ENCODE measurements at places on chromosomes 2 and 18. TPM values are rescaled to one million over a fixed set of nuclear protein-coding genes. Genes with fewer than 3 reads are reported as not detected.

GRCh38 chr2:71715241-71715750, 261.9 kb downstream of the DYSF start:
- DNase-seq = no peak

DNA sequence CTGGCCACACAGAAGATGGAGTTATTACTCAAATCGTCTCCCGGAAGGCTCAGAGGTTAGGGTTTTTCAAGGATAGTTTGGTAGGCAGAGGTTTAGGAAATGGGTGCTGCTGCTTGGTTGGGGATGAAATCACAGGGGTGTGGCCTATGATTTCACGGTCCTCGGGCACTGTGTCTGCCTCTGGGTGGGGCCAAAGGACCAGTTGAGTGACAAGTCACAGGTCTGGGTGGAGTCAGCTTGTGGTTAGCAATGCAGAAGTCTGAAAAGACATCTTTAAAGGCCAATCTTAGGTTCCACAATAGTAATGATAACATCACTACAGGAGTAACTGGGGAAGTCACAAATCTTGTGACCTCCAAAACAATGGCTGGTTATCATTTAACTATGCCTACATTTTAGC, 387.8 kb downstream of the ZNF521 start:
- peak; percentile 23 for DNase-seq

DNA sequence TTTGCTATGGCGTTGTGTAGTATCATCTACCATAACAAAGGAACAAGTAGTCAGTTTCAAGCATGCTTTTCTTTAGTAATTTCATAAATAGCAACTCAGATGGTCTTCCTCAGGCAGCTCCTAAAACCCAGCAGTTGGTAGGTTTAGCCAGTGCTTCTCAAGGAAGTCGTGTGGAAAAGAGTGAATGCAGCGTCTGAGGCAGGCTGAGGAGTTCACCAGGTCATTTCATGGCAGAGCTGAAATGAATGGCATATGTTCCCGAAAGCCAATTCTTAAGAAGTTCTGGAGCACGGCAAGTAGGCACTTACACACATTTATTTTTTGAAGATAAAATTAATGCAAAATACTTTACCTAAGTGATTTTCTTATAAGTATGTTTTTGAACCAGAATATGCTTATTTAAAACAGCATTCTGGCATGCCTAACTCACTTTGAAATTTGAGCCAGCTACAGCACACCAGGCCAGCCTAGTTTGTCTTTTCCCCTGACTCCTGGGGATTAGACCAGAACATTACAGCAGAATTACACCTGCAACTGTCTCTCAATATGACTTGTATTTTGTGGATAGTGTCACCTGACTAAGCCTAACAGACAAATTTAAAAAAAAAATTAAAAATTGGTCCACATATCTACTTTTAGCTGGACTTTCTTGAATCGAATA, 62.2 kb downstream of the OSBPL6 start:
- DNase-seq = no peak

DNA sequence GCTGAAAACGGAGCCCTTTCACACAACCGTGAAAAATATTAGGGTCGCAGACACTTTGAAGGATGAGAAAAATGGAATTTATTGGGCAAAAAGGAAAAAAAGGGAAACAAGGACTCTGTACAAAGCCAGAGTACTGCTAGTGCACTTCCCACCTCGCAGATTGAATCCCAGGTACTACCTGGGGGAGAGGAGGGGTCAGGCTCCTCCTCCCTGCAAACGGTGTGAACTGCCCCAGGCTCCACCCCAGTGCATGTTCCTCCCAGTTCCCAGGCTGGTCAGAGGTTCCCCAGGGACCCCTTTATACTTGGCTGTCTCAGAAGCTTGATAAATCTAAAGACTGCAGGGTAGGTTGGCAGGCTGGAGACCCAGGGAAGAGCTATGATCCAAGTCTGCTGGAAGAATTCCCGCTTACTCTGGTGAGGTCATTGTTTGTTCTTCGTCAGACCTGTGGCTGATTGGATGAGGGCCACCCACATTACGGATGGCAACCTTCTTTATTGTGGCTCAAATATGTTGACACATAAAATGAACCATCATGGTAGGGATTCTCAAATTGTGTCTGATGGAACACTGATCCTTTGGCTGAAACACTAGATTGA, 290.4 kb upstream of the POU3F3 start:
- DNase-seq = no peak

DNA sequence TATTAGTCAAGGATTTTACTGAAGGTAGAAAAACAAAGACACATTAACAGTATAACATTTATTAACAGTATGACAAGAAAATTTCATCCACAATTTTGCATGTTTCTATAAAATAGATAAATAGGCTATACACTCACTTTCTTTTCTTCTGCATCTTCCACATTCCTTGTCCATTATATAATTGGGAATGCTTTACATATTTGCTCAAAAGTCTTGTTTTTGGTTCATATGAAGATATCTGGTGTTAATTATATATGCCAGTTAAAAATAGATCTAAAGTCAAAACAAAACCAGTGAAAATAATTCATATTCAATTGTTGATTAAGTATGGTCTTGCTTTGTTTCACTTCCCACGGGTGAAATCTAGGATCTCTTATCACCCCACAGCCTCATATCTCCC, 53.4 kb downstream of the SERPINB7 start:
- DNase-seq = no peak

DNA sequence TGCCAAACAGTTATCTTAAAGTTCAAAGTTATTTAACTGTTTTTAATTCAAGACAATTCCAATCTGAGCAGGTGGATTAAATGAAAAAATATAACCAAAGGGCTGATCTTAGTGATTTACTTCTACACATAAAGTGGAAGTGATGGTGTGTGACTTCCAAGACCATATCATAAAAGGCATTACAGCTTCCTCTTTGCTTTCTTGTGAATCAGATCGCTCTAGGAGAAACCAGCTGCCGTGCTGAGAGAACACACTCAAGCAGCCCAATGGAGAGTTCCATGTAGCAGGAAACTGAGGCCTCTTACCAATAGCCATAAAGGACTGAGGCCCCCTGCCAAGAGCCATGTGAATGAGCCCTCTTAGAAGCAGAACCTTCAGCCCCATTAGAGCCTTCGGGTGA, 197.4 kb downstream of the NBAS start:
- DNase-seq = no peak

DNA sequence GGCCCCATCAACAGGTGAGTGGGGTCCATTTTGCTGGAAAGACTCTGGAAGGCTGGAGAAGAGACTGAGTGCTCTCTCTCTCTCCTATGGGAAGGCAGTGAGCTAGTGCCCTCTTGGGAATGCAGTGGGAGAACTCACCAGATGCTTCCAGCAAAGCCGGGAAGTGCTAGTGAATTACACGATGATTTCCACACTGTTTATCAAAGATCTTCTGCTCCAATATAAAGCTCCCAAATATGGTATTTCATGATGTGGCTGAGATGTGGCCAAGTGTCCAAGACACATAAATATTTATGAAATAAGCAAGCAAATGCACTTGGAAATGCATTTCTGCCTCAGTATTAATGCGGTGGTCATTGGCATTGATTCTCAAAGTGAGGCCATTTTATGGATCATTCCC, 135.9 kb downstream of the VAPA start:
- no peak for DNase-seq

GRCh38 chr18:77100751-77101355, 31.7 kb downstream of the MBP start:
- peak; percentile 73 for DNase-seq

GRCh38 chr18:34840256-34840826, 130.2 kb downstream of the DTNA start:
- DNase-seq = no peak

DNA sequence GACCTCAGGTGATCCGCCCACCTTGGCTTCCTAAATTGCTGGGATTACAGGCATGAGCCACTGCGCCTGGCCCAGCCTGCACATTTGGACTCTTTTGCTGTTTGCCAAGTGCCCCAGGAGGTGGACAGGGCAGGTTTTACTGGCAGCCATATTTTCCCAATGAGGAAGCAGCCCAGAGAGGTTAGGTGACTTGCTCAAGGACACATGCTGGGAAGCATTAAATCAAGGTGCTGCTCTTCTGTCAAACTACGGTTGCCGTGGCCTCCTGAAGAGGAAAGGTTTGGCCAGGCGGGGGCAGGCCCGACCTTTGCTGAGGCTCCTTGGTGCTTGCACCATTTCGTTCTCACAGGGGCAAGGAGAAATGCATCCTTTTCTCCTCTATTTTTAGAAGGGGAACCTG, 44.0 kb downstream of the DNMT3A start:
- DNase-seq = no peak

- peak; percentile 100 for DNase-seq
These were observed 74.6 kb downstream of the ARL4C start for GRCh38 chr2:234422273-234422732.

- no peak for DNase-seq
These were observed 23.3 kb downstream of the ARMC9 start for GRCh38 chr2:231221761-231222160.

- peak; percentile 26 for DNase-seq
These were observed 25.7 kb upstream of the COX7A2L start for GRCh38 chr2:42386682-42387081.

GRCh38 chr2:127194447-127194846, 25.7 kb downstream of the CYP27C1 start:
- no peak for DNase-seq

GRCh38 chr2:168470320-168471162, 14.5 kb downstream of the CERS6 start:
- no peak for DNase-seq

GRCh38 chr2:203710226-203710625, 3.8 kb downstream of the CD28 start:
- DNase-seq = no peak

DNA sequence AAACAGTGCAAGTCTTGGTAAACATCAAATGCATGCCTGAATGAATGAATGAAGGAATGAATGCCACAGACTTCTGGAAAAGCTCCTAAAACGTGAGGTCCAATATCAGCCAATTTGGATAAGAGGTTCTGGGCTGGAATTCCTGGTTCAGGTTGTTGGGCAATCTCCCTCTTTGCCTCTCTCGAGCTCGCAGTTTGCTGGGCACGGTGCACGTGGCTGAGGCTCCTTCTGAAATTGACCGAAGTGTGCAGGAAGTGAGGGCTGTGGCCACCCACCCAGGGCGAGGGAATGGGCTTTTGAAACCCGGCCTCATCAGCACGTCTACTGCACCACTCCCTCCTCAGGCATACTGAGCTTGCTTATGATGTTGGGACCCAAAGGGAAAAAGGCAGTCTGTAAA, 288.8 kb upstream of the HS6ST1 start:
- DNase-seq = no peak

DNA sequence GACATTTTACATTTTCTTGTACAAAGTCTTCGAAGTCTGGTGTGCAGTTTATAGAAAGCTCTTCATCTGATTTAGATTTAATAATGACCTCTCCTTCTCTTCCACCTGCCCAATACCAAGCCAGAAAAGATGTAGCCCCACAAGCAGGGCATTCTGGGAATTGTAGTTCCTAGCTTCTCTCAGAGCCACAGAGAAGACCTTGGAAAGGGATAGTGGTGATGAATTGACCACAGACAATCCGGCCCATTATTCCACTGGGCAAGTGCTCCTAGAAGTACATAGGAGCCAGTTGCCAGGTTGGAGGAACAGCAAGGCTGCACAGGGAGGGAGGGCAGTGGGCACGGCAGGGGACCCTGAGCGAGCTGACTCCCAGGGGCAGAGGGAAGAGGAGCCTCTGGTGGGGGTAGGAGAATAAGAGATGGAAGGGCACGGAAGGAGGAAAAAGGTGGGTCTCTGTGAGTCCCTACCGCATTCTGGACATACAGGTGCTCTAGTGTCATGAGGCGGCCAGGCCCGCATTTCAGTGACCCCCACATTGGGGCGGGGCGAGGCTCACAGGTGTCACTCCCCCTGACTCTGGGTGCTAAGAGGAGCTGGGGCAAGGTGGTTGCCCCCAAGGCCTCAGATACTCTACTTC, 152.5 kb upstream of the HAAO start:
- peak; percentile 38 for DNase-seq

DNA sequence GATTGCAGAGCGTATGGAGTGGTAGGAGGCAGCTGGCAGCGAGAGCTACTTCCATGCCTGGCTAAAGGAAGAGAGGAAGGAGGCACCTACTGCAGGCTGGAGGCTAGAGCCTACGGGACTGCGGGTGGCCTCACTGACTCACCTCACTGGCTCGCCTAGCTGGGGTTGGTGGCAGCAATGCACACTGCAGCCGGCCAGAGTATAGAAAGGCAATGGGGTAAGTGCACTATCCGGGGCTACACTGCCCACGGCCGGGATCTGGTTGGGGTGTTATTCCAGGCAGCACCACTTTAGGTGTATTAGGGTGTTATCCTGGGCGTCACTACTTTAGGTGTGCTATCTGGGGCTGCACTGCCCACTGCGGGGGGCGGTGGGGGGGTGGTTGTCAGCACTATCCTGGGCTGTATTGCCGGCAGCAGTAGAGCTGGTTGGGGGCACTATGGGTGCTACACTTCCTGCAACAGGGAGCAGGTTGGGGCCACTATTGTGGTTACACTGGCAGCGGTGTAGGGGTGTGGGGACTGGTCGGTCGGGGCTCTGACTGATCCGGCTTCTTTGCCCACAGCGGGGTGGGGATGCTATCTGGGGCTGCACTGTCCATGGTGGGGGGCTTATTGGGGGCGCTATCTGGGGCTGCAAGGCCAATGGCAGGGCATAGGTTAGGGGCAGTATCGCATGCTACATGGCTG, 33.3 kb upstream of the ANKRD62 start:
- DNase-seq = no peak

GRCh38 chr2:204899983-204900382, 354.7 kb downstream of the PARD3B start:
- DNase-seq = no peak

DNA sequence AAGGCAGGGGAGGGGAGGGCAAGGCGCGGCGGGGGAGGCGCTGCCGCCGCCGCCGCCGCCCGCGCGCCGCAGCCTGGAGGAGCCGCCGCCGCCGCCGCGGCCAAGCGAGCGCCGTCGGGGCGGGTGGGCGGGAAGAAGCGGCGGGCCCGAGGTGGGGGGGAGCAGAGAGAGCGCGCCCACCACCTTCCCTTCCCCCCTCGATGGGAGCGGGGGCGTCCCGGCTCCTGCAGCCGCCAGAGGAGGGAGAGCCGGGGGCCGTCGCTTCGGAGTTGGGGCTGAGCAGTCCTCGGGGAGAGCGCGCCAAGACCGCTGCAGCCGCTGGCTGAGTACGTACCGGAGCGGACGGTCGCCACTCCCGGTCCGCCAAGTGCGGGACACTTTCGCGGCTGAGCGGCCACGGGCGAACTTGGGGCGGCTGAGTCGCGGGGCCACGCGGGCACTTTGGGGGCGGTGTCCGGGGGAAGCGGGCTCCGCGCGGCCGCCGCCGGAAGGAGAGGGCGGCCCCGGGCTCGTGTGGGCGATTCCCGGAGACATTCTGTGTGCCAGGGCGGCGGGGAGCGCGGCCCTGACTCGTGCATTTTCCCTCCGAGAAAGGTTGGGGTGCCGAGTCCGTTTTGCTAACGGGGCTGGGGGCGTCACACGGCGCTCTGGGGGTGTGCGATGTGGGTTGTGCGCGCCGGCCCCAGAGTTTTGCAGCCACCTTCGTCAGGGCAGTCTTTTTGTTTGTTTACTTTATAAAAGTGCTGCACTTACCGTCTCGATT, at the start of gene NAB1:
NAB1 (plus strand) TSS at position 49 of the 763 bp plus-strand sequence. CDS start 10,094 bp downstream, outside the sequence.
- DNase-seq = no peak

GRCh38 chr18:23210526-23210925, 75.2 kb downstream of the CABLES1 start:
- DNase-seq = peak; percentile 81

ZSWIM2 gene
- total RNA-seq = not detected

UXS1 gene
- 41.6 TPM for total RNA-seq

RMDN2 gene
- total RNA-seq = 1.2 TPM

KCNK3 gene
- total RNA-seq = not detected

ATP8B1 gene
- 20.8 TPM for total RNA-seq

TUBA3E gene
- not detected for total RNA-seq

ABCA12 gene
- total RNA-seq = 7.1 TPM

CCDC141 gene
- not detected for total RNA-seq

GKN2 gene
- total RNA-seq = not detected

FAHD2B gene
- 13.4 TPM for total RNA-seq

EFR3B gene
- 0.13 TPM for total RNA-seq

ALPI gene
- total RNA-seq = not detected

RIF1 gene
- 25.3 TPM for total RNA-seq

DSG2 gene
- 91.5 TPM for total RNA-seq
